IPS DF 6.9 (cell line): ENCODE measurements at places on chromosomes 6 and 20.

- DNase-seq = no peak
Measured at GRCh38 chr6:14085176-14085787, 32.3 kb upstream of the CD83 start.

GRCh38 chr6:6713657-6714056 is 125.1 kb downstream of the LY86 start:
- no peak for DNase-seq

GRCh38 chr6:167699141-167699931 is 127.4 kb upstream of the AFDN start:
- DNase-seq = no peak

DNA sequence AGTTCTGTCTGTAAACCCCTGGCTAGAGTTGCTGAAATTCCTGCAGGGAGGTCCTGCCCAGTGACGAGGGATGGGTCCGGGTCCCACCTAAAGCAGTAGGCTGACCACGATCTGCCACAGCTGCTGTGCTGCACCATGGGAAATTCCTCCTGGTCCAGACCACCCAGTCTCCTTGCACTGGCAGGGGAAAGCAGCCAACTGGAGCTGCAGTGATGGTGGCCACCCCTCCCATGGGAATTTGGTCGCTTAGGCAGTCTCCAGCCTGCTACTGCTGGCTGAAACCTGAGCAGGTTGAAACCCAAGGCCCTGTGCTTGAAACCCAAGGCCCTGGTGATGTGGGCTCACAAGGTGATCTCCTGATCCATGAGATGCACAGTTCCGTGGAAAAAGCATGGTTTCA is 23.9 kb upstream of the MOXD1 start:
- no peak for DNase-seq

GRCh38 chr6:139533573-139534471 is 159.4 kb upstream of the CITED2 start:
- DNase-seq = no peak

- DNase-seq = no peak
Measured at GRCh38 chr6:3244003-3244831, 14.5 kb upstream of the PSMG4 start.

DNA sequence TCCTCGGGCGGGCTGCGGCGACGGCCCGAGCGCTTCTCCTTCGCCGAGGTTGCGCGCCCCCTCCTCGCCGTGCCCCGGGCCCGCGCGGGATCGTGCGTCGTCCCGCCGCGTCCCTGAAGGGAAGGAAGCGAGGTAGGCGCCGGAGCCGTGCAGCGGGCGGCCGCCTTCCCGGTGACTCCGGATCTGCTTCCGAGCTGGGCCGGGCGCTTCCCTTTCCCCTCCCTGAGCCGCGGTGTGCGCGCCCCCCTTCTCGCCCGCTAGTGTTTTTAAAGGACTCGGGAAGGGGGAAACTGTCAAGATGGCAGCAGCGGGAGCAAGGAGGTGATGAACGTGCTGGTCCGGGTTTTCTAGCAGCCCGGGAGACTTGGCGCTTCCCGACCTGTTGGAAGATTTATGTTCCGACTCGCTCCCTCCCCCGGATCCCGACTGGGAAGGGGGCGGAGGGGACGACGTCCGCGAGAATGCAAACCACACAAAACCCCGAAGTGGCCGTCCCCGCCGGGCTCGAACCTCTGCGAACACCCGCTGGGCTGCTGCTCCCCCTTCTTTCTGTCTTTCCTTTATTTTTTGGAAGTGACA is 744 bp upstream of the FOXO3 start:
- no peak for DNase-seq

DNA sequence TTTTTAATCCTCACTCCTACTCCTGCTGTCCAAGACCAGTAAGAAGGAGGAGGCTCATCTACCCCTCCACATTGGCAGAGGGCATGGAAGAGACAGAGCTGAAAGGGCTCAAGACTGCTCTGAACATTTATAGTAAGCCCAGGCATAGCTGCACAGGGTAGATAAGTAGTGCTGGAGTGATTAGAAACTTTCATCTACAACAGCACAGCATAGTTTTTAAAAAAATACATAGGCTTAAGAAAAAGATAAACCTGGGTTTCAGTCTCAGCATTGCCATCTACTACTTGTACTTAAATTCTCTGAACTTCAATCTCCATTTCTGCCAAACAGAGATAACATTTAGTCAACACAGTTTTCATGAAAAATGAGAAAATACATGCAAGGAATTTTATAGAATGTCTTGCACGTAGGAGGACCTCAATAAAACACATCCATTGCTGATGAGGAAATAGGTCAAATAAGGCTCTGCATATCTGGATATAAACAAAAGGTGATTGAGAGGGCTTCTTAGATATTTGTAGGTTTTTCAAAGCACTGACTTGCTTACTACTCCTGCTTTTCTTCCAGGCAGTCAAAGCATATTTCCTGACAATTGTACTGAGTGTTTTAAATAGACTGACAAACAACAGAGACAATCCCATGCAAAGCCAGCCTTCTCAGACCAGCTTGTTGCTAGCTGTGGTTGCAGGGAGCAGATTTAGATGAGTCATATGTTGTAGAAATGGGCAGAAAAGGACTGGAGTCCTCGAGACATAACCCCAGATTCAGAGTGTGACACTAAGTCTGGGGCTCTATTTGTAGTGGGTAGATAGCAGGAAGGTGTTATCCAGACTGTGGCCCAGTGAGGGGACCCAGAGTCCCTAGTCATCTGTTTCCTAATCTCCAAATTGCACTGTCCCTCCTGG is 107.4 kb upstream of the TAB2 start:
- no peak for DNase-seq

GRCh38 chr20:8187740-8188139 is 55.7 kb downstream of the PLCB1 start:
- DNase-seq = no peak

DNA sequence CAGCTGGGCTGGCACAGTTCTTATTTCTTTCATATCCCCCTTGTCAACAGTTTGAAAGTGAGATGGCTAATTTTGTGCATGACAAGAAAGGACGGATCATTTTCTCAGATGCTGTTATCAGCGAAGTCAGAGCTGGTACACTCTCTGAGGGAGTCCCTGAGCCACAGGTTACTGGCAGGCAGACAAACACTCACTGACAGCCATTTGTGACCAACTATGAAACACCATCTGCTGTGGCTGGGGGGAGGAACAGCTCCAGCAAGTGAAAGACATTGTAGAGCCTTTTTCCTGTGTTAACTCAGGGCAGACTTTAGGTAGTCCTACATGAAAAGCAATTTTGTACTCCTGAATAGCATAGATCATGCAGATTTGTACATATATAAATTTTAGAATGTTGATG is 22.2 kb downstream of the OLIG3 start:
- no peak for DNase-seq

- DNase-seq = no peak
Measured at GRCh38 chr6:90612313-90612680, 25.4 kb upstream of the MAP3K7 start.

DNA sequence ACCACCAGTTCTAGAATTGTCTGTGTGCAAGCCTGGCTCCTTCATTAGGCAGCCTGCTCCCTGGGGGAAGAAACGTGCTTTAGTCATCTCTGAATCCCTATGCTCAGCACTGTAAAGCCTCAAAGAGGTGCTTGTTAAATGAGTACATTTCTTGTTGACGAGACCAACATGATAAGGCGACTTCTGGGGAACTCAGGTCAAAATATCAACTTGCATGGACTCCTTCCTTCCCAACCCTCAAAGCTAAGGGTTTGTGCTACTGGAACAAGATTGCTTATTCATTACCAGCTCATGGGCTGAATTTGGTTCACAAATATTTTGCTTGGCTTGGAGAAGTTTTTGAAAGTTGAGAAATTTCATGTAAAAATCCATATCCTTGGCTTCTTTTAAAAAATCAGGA is 10.6 kb downstream of the KCNG1 start:
- no peak for DNase-seq

DNA sequence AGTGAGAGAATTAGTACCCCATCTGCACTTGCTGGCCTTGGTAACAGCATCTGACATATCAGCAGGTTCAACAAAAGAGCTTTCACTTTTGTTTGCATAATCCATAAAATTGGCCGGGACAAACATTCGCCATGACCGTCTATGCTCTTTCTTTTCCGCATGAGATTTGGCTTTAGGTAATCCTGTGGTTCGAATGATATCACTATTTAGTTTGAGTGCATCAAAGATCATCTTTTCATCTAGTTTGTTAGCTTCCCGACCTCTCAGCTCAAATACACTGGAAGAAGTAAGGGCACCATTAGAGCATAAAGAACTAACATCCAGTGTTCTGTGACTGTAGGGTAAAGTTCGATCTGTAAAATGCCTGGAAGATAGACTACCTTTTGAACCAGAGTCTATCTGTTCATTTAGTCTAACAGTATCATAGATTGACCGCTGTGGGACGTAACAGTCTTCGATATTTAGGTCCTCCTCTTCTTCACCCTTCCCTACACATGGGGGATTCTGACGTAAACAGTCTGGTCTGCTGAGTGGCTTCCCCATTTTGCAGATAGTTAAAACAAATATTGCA is 101.6 kb downstream of the DST start:
- no peak for DNase-seq

GRCh38 chr20:43727980-43728590 is 1.3 kb upstream of the GTSF1L start:
- no peak for DNase-seq

DNA sequence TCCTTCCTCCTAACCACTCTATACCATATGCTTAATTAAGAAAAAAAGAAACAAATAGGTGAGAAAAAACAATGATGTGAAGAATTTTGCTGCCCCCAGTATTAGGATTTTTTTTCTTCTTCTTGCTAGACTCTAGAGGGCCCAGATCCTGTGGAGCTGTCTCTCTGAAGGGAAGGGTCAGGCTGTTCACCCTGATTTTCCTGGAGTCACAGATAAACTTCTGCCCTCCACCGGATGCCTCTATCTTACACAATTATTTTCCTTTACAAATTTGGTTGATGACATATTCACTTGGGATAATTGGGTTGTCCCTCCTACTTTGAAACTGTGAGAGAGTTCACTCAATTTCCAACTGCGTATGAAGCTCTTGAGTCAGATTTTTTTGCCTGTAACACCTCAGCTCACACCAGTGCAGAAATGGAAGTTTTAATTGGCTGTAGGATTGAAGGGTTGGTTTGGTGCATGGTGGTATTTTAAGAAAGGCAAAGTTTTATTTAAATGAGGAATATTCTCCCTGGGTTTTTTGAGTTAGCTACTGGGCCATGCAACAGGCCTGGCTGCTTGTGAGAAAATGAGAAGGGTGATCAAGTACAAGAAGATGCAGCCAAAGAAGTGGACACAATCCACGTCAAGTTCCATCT is 73.7 kb upstream of the ESR1 start:
- no peak for DNase-seq

- DNase-seq = no peak
Measured at GRCh38 chr6:70423189-70424134, 10.2 kb downstream of the FAM135A start.

GRCh38 chr6:165674155-165675029 is 11.4 kb upstream of the PDE10A start:
- no peak for DNase-seq

GRCh38 chr6:44041461-44042260 is 85.6 kb downstream of the MRPL14 start:
- no peak for DNase-seq

DNA sequence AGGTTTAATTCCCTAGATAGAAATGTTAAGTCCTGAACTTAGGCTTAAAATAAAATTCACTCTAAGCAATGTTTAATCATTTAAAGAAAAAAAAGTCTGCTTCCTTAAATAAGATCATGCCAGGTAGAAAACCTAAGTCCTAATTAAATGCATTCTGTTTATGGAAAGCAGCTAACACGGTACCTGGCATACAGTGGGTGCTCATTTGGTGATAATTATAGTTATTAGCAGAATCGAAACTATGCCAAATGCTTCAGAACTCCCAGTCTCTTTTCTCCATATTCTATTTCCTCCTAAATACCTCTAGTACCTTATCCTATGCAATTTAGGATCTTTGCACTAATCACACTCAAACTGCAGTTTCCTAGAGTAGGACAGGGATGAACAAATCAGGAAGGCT is 331.8 kb downstream of the EPHA7 start:
- DNase-seq = no peak

GRCh38 chr6:167150941-167151549 is 6.7 kb downstream of the GPR31 start:
- DNase-seq = peak; percentile 41

- DNase-seq = no peak
Measured at GRCh38 chr20:59018817-59019216, 412 bp upstream of the TUBB1 start.

DNA sequence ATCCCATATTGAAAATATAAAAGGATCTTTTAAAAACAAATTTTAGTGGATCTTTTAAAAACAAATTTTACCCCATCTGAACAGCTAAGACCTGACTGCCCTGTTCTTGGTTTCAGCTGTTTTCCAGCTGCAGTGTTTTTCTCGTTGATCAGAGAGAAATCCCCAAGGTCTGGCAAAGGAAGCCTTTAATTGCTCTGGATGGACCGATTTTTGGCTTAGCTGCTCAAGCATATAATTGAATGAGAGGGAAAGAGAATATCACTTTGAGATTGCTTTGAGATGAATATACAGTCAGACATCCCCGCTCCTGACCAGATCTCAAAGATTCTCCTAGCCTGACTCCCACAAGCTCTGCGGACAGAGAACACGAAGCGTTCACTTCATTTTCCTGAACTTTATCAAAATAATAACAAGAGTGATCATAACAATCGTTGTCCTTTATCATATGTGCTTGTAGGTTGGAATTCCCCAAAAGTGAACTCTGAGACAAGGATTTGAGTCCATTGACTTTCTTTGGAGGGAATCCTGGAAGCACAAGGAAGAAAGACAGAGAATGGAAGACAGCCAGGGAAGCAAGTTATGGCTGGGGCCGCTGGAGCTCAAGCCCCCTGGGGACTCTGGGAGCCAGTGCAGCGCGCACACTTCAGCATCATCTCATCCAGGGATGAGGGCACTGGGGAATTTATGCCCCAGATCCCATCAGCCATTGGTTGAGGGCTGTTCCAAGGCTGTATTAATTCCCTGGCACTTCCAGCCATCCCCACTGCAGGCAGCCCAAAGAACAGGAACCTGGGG is 101.3 kb downstream of the SNX5 start:
- no peak for DNase-seq

- no peak for DNase-seq
Measured at GRCh38 chr20:43939762-43940121, 25.1 kb downstream of the TOX2 start.

GRCh38 chr20:33945391-33946081 is 48.2 kb upstream of the RALY start:
- no peak for DNase-seq

GRCh38 chr20:58996226-58996611 is 10.8 kb downstream of the CTSZ start:
- no peak for DNase-seq

- peak; percentile 50 for DNase-seq
Measured at GRCh38 chr6:10521104-10521808, at the start of gene GCNT2. GCNT2 (plus strand) TSS chr6:10521351; CDS start chr6:10528912, 7,561 bp downstream.

- DNase-seq = no peak
Measured at GRCh38 chr6:159955945-159956361, 12.9 kb upstream of the IGF2R start.
